ENCODE measurements at places on chromosomes 5 and 9. TPM values are rescaled to one million over a fixed set of nuclear protein-coding genes. Genes with fewer than 3 reads are reported as not detected.

The LHX3 gene
- total RNA-seq = 0.05 TPM

The RLN1 gene
- not detected for total RNA-seq

The CAVIN4 gene
- 0.39 TPM for total RNA-seq

The FIBCD1 gene
- total RNA-seq = 20.8 TPM

Data from A549 treated with dexamethasone at 1 μM for 4 hours (cell line).